A549 treated with AZD2906 at 1 μM for 4 hours (cell line): ENCODE measurements at places on chromosomes 5 and 9. TPM values are rescaled to one million over a fixed set of nuclear protein-coding genes. Genes with fewer than 3 reads are reported as not detected.

Gene GPRIN1
- total RNA-seq: 8.2 to 9.6 TPM (median 9.2 TPM) in 5 replicates

Gene ADAMTS2
- total RNA-seq: 0.03 to 0.15 TPM (median 0.08 TPM) in 5 replicates

Gene TSLP
- total RNA-seq: not detected in 5 replicates

Gene ENTREP1
- total RNA-seq: 0.74 to 0.80 TPM (median 0.78 TPM) in 5 replicates

Gene TICAM2
- total RNA-seq: 0.66 to 1.3 TPM (median 1.1 TPM) in 5 replicates

Gene CDC37L1
- 12.1 to 15.3 TPM (median 13.4 TPM) in 5 replicates for total RNA-seq

Gene PCDHGA9
- 0.03 to 0.05 TPM (median 0.05 TPM) in 5 replicates for total RNA-seq

Gene GGTA1
- total RNA-seq: not detected in 5 replicates

Gene GTF3C5
- 60.0 to 68.5 TPM (median 66.0 TPM) in 5 replicates for total RNA-seq
